ENCODE measurements at places on chromosomes 2 and 18. TPM values are rescaled to one million over a fixed set of nuclear protein-coding genes. Genes with fewer than 3 reads are reported as not detected.

DNA sequence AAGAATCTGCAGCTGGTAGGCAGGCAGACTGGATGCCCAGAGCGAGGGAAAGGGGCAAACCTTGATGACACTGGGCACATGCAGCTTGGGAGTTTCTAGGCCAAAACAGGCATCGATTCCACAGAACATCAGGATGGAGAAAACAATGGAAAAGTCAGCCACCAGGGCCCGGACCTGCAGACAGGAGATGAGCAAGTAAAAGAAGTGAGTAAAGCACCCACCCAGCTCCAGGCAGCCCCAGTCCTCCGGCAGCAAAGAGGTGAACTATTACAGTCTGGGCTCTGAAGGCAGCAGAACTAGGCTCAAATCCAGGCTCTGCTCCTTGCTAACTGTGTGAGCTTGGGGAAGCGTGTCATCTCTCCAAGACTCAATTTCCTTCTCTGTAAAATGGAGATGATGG, 36.6 kb downstream of the MTHFD2 start:
- no peak for DNase-seq

GRCh38 chr18:48472610-48473009, 63.4 kb upstream of the ZBTB7C start:
- DNase-seq: peak; percentile 41

- DNase-seq: no peak
These were observed 306.8 kb downstream of the CELF4 start for GRCh38 chr18:37258819-37259218.

The SKOR2 gene
- not detected for total RNA-seq

DNA sequence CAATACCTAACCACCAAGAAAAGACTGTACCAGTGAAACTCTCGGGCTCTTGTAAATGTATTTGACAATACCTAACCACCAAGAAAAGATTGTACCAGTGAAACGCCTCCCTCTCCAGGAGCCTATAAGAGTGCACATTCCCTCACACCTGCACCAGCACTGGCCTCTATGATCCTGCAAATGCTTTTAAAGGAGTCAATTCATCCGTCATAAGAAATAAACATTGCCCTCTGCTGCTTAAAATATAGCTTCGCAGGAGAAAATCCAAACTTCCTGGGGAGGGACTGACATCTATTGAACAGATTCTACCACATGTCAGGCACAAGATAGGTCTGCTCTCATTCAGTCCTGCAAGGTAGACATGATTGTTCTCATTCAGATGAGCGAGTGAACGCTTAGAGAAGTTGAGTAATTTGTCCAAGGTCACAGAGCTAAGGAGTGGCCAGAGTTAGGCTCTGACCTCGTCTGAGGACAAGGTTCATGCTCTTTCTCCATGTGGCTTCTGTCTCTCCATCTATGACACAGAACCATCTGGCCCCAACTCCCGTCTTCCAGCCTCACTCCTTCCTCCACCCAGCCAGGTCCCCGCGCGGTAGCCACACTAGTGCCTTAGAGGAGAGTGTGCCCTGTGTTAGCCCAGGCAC, 38.7 kb downstream of the MCFD2 start:
- peak; percentile 76 for DNase-seq

DNA sequence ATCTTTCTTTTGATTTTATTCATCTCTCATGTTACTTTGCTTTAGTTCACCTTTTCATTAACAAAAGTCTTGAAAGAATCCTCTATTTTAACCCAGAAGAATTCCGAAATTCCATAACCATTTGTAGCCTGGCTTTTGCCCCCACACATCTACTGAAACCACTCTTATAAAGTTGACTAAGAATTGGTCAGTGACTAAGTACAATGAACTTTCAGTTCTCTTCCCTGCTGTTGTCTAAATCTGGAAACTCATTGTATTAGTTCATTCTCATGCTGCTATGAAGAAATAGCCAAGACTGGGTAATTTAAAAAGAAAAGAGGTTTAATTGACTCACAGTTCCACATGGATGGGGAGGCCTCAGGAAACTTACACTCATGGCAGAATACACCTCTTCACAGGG, 49.9 kb upstream of the PNPT1 start:
- peak; percentile 87 for DNase-seq

GRCh38 chr2:192035731-192036442, 158.8 kb downstream of the TMEFF2 start:
- peak; percentile 50 for DNase-seq

Data from HFFc6 (cell line).